Epithelial cell of esophagus (primary cell): ENCODE measurements at places on chromosomes 2 and 18.

DNA sequence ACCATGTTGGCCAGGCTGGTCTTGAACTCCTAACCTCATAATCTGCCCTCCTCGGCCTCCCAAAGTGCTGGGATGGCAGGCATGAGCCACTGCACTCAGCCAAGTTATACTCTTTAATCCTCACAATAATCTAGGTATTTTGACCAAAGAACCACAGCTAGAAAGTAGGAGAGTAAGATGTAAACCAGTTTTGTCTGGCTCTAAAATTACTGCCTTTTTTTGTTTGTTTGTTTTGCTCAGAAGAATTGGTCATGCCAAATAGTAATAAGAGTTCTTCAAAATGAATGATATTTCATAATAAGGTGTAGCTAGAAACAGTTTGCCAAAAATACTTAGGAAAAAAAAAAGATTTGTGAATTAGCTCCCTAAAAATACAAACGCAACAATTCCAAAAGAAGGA lies 36.7 kb downstream of the SCN2A start:
- no peak for DNase-seq

DNA sequence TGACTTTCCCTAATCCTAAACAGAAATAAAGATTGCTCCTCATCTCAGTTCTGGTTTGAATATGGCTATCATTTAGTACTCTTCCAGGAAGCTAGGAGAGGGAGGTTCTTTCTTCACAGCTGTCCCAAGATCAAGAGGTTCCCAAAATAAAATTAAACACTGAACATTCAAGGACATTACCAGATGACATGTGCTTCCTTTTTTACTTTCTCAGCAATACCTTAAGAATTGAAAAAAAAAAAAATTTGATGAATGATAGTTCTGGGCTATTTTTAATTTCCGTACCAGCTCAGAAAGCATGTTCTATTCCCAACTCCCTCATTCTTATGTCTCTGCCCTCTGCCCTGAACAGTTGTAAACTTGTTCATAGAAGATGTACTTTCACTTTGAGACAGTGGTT lies 61.7 kb upstream of the MYL1 start:
- DNase-seq, result no peak

GRCh38 chr18:50126471-50126870 lies 68.5 kb downstream of the MYO5B start:
- DNase-seq, result peak; percentile 31

- no peak for DNase-seq
Measured at GRCh38 chr18:9792565-9793245, 84.6 kb downstream of the RAB31 start.

DNA sequence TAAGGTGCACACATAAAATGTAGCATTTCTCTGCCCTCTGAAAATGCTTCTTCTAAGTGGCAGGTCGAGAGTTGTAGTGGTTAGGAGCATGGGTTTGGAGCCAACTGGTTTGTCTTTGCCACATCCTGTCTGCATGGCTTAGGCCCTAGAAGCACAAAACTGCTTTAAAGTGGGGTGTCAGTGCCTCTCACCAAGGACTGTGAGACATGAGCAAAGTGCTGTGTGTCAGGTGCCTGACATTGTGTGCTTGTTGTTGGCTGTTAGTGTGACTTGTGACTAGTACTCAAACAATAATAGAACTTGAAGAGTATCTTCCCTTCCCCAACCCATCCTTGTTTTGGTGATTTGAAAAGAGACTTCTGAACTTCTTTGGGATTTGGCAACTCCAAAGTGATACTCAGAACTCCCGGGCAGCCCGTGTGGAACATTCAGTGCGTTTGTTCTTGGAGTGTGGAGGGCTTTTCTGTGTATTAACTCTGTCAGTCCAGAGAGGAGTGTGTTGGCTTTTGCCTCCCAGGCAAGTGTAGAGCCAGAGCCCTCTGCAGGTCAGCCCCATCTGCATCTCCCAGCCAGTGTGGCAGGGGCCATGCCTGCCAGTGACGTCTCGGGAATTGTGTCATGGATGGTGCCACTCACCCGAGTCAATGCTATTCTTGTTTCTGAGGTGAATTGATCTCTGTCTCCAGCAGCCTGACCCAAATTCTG lies 5.0 kb downstream of the MGAT5 start:
- DNase-seq, result no peak

- no peak for DNase-seq
Measured at GRCh38 chr2:71861186-71862160, 286.2 kb downstream of the CYP26B1 start.

DNA sequence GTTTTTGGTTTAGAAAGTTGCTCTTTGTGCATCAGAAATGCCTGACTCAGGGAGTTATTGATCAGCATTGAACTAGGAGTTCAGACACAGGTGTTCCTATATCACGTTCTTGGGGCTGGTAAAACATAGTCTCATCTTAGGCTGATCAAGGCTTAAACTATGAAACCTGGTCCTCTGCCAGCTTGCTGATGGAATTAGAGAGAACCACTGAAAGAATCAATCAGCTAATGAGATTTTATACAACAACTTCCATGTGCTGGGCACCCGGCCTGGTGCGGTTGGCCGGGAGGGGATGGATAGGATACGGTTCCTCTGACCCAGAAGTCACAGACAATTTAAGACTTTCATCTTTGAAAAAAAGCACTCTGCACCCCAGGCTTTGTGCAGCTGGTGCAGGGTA lies 164.9 kb downstream of the RDH14 start:
- DNase-seq, result no peak

GRCh38 chr2:25938345-25938744 lies 44.0 kb downstream of the KIF3C start:
- DNase-seq, result no peak

DNA sequence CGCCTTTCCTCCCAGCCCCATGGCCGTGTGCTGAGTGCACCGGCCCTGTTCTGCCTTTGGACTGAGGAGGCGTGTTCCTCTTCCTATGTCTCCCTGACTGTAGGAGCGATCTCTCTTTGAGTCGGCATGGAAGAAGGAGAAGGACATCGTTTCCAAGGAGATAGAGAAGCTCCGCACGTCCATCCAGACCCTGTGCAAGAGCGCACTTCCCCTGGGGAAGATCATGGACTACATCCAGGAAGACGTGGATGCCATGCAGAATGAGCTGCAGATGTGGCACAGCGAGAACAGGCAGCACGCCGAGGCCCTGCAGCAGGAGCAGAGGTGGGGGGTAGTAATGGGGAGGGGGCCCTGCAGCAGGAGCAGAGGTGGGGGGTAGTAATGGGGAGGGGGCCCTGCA lies 29.4 kb upstream of the ASB1 start:
- DNase-seq, result no peak

DNA sequence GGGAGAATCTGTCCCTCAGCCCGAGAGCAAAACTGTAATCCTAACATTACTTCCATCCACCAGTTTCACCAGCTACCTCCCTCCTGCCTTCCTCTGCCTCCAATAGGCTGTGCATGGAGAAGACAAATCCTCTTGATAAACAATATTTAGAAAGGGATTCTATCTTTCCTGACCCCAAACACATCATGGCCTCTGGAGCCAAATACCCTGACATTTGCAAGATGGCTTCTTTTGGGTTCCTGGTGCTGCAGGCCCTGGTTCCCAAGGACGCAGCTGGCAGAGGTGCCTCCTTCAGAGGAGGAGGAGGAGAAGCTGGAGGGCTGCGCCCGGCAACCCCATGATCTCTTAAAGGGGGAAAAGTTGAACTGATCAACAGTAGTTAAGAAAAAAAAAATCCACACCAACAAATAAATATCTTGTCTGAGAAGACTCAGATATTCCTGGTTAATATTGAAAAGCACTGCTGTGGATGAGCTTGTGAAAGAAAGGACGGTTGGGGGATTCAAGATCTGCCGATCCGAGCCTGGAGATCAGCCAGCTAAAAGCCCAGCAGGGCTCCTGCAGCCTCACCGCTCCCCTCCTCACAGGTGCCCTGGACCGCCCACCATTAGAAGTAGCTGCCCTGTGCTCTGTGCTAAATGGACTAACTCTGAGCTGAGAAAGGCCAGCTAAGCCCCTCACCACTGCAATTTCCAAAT lies 116.8 kb downstream of the MSH2 start:
- no peak for DNase-seq

- no peak for DNase-seq
Measured at GRCh38 chr18:28494151-28494550, 317.2 kb upstream of the CDH2 start.

- peak; percentile 62 for DNase-seq
Measured at GRCh38 chr2:143686585-143687164, 557.5 kb downstream of the ARHGAP15 start.

DNA sequence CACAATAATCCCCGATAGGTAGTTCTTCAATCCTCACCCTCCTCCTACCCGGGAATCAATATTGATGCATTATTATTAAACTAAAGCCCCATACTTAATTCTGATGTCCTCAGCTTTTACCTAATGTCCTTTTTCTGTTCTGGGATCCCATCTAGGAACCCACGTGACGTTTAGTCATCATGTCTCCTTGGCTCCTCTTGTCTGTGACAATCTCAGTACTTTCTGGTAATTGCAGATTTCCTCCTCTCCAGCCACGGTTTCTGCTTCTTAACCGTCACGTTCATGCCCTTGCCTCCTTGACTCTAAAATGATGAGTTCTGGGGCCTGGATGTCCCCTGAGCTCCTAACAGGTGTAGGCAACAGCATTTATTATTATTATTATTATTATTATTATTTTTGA lies 2.9 kb upstream of the DGKD start:
- no peak for DNase-seq

- DNase-seq, result no peak
Measured at GRCh38 chr18:11176481-11176881, 27.1 kb upstream of the PIEZO2 start.

DNA sequence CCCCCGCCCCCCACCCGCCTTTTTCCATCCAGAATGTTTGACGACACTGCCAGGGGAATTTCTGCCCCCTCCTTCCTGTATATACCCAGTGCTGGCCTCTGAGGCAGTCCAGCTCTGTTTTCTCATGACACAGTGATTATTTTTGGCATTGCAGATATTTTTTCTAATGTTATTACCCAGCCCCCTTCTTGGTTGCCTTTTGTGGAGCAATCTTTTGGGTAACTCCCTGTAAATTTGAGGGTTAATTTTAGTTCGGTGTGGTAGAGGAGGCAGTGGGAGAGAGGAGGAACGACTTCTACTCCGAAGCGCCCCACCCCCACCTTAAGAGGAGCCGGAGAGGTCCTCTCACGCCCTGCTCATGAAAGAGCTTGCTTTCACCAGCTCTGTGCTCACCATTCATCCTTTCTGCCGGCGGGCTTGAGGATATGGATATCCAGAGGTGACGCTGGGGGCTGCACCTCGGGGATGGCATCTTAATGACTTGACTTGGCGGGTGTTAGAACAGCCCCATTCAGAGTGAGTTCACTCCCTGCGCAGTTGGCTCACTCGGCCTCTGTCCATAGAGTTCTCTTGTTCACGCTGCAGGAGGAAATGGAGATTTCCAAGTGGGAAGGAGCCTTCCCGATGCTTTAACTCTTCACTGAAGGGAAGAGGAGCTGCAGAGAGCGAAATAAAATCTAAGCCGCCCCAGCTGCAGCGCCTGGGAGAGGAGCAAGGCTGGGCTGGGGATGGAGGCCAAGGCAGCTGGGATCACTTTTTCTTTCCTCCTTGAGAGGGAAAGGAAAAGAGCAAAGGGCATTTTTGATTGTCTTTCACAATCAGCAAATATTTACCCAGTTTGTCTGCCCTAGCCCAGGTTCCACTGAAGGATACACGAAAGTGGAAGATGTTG lies 38.4 kb downstream of the EPAS1 start:
- DNase-seq, result peak; percentile 48
